ENCODE measurements at places on chromosomes 7 and 10. TPM values are rescaled to one million over a fixed set of nuclear protein-coding genes. Genes with fewer than 3 reads are reported as not detected.

Gene PRSS58
- not detected for total RNA-seq

Gene GCK
- 3.1 TPM for total RNA-seq

Gene STEAP4
- total RNA-seq = 105 TPM

DNA sequence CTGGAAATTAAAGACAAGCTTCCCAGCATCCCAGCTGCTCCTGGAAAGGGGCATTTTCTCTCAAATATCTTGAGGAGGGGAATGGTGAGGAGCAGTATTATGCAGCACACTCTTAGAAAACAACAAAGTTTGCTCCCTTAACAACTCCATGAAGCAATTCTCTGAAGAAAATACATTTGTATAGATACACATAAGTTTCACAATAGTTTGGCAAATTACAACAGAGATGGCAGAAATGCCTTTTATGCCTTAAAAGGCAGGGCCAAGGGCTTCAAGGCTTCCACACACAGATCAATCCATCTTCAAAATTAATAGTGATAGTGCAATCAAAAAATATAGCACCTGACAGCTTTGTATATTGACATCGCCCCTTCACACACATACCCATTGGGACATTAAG lies 12.2 kb downstream of the DGKI start:
- no peak for DNase-seq

DNA sequence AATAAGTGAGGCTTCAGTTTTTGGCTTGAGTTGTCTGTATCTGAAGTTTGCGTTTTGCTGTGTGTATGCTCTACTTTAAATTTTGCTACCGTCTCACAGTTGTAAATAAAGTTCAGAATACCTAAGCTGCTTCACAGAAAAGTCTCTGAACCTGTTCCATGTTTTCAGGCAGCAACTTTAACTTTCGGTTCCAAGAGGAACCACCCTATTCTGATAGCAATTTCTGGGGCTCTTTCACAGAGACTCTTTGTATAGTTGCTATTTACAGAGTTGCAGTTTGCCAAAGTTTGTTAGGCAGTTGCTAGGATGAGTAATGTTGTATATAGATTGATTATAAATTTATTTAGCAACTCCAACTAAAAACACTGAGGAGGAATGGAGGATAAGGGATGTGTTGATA lies 5.7 kb downstream of the FAM221A start:
- no peak for DNase-seq

All from left cardiac atrium (tissue), 4 donors.